ENCODE measurements at places on chromosomes 6 and 20. TPM values are rescaled to one million over a fixed set of nuclear protein-coding genes. Genes with fewer than 3 reads are reported as not detected.

GRCh38 chr6:137864812-137865508 lies 2.1 kb upstream of the TNFAIP3 start:
- no peak for DNase-seq

DNA sequence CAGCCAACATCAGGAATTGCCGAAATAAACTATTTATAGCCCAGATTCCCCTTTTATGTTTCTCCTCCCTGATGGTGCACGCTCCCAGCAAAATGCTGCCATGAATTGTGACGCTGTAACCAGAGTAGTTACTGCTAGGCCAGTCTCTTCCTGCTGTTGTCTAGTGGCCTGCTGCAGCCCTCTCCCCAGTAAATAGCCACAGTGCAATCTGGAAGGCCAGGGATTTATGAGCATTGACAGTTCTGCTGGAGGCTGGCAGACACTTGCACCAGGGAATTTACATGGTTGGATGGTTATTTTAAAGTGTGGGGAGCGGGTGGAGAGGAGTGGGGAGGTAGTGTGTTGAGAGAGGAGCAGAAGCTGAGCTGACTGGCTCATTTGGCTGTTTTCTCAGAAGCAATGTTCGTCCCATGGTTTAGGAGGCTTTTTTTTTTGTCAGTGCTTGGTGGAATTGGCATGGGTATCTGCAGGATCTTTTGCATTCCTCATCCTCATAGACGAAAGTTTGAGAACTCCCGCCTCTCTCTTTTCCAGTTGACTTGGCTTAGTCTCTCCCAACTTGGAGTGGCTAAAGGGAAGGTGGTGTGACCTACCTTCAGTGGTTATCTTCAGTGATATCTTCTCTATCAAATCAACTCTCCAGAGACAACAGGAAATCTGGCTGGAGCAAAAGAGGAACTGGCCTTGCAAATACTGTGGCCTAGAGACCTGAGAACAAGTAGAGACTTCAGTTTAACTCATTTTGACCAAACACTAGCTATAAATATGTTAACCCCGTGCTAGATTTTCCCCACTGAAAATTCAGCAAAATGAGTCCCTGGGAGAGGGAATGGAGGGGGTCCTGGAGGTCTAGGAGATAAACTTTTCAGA lies 99.3 kb upstream of the VSTM2L start:
- no peak for DNase-seq

Gene PDE10A
- 47.0 TPM for total RNA-seq

Gene MRAP2
- total RNA-seq: 5.3 TPM
